Endothelial cell of umbilical vein (primary cell): ENCODE measurements at places on chromosomes 7 and 10. TPM values are rescaled to one million over a fixed set of nuclear protein-coding genes. Genes with fewer than 3 reads are reported as not detected.

GRCh38 chr10:31804352-31804810, 124.2 kb downstream of the ARHGAP12 start:
- no peak overlapping the region for H3K4me3 ChIP-seq
- H3K4me1 ChIP-seq, result peaks cover 4% of the 10 kb centered on the region
- no peaks in the 10 kb centered on the region for H3K27me3 ChIP-seq
- H3K36me3 ChIP-seq, result no peaks in the 10 kb centered on the region
- DNase-seq, result no peak
- H3K27ac ChIP-seq, result no peak overlapping the region

OLAH gene
- polyA plus RNA-seq, result 0.13 and 0.26 TPM in 2 replicates

GRCh38 chr7:131493581-131493980, 62.8 kb downstream of the PODXL start:
- H3K27me3 ChIP-seq, result no peaks in the 10 kb centered on the region
- H3K36me3 ChIP-seq, result no peaks in the 10 kb centered on the region
- no peaks in the 10 kb centered on the region for H3K4me1 ChIP-seq

AKR1C1 gene
- 1.5 and 1.6 TPM in 2 replicates for polyA plus RNA-seq

- H3K4me1 ChIP-seq, result no peaks in the 10 kb centered on the region
- H3K27me3 ChIP-seq, result no peaks in the 10 kb centered on the region
- H3K4me3 ChIP-seq, result no peak overlapping the region
- no peak overlapping the region for H3K27ac ChIP-seq
Measured at GRCh38 chr7:97858221-97858620, 14.0 kb downstream of the ASNS start.

DNA sequence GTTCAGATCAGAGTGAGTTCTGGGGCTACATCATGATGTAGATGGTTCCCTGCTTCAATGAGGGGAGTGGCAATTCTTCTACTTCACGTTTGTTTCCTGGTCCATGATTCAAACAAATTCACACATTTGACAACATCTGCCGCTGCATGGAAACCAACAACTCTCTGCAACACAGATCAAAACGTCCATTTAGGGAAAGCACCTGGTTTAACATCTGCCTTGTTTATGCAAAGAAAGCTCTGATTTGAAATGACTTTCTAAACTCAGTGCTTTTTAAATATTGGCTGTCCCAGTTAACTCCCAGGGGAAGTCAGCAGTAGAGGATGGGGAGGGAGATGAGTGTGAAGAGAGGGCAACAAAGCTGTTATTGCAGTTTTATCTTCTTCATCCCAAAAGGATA, 93.8 kb downstream of the GAD2 start:
- H3K4me1 ChIP-seq, result no peaks in the 10 kb centered on the region
- DNase-seq, result no peak
- no peak overlapping the region for H3K4me3 ChIP-seq
- H3K27me3 ChIP-seq, result no peaks in the 10 kb centered on the region
- no peaks in the 10 kb centered on the region for H3K36me3 ChIP-seq

DNA sequence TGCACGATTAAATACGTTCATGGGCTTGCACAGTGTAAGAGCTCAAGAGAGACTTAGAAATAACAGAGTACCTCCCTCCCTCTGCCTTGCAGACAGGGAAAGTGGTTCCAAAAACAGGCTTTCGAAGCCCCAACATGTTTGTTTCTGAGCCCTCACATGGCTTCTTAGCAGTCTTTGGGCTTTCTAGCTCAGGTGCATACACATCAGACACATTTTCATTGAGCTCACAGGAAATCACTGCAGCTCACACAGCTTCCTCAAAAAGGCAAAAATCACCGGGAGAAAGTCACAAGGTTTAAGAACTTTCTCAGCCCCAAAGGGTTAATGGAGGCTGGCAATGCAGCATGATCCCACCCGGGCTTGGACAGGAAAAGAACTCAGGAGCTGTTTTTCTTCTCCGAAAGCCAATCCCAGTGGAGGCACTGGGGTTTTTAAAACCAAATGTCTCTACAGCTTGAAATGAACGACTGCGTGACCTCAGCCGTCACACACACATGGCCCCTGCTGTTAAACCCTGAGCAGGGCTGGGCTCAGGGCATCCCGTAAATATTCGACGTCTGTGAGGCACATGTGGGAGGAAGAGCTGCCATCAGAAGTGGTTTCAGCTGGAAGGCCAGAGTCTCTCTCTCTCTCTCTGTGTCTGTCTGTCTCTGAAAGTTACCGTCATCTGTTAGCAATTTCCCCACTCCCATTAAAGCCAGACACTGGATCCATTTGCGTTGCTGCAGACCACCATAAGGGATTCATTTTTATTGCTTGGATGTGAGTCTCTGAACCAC, 69.7 kb downstream of the CALML3 start:
- no peak overlapping the region for H3K27ac ChIP-seq
- no peaks in the 10 kb centered on the region for H3K36me3 ChIP-seq
- DNase-seq, result peak; percentile 33
- H3K4me1 ChIP-seq, result peaks cover 36% of the 10 kb centered on the region

GRCh38 chr10:33487014-33487776, 152.7 kb upstream of the NRP1 start:
- no peaks in the 10 kb centered on the region for H3K36me3 ChIP-seq
- H3K4me3 ChIP-seq, result no peak overlapping the region
- H3K27ac ChIP-seq, result no peak overlapping the region
- H3K4me1 ChIP-seq, result no peaks in the 10 kb centered on the region
- no peaks in the 10 kb centered on the region for H3K27me3 ChIP-seq
- DNase-seq, result no peak

GRCh38 chr7:12594122-12594897, 23.8 kb downstream of the SCIN start:
- no peak overlapping the region for H3K4me3 ChIP-seq
- H3K4me1 ChIP-seq, result no peaks in the 10 kb centered on the region
- no peak overlapping the region for H3K27ac ChIP-seq
- no peaks in the 10 kb centered on the region for H3K36me3 ChIP-seq
- no peaks in the 10 kb centered on the region for H3K27me3 ChIP-seq

DNA sequence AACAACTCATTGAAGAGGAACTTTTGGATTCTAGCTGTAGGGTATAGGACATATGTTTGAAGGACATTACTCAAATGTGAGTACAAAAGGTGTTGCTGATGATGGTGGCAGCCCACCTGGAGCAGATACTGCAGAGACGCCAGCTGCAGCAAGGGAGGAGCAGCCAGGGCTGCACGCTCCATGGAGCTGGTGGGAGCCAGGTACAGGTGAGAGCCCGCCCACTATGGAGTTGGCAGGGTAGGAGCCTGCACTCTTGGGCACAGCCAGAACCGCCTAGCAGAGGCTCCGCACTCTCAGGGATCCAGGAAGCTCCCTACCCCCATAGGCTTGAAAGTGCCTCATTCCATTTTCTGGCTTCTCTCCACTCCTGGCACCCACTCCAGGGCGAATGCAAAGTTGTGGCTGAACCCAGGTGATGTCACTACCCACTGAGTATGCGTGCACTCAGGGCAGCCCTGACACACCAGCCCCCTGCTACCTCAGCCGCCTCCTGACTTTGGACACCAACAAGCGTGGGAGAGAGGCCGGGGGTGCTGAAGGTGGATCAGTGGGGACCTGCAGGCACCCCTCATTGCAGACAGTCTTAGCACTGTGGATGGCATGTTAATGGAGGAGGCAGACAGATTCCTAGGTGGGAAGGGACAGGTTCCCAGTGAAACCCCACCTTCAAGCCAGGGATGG, 761.1 kb downstream of the IPMK start:
- no peaks in the 10 kb centered on the region for H3K4me1 ChIP-seq
- H3K27me3 ChIP-seq, result no peaks in the 10 kb centered on the region
- no peak overlapping the region for H3K4me3 ChIP-seq
- no peak overlapping the region for H3K27ac ChIP-seq
- DNase-seq, result no peak

DNA sequence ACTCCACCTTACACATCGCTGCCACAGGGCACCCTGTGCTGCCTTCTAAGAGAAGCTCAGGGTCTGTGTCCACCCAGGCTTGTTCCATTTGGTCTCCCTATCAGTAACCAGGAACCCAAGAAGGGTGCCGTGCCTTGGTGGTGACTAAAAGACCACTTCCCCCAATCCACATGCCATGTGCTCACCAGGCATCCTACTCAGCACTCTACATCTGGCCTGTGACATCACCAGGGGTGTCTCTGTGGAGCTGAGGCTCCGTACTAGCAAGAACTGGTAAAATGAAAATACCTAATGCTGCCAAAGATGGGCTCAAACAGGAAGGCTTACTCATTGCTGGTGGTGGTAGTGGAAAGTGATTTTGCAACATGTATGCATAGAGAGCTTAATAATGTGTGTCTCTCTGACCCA, 19.0 kb upstream of the C10orf71 start:
- no peak overlapping the region for H3K27ac ChIP-seq
- H3K4me3 ChIP-seq, result no peak overlapping the region
- peak; percentile 2 for DNase-seq

DNA sequence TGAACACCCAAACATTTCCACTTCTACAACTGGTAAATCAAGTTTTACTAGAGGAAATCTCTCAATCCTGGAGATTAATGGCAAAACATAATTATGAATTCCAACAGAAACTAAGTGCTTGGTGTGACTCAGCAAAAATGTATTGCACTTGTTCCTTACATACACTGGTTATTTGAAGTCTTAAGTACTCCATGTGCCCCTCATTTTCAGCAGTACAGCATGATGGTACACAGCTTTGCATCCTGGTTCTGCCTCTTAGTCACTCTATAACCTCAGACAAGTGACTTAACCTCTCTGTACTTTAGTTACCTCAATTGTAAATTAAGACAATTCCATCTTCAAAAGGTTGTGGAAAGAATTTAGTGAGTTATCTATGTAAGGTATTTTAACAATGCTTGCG, 12.9 kb downstream of the SLC16A12 start:
- no peaks in the 10 kb centered on the region for H3K4me1 ChIP-seq
- H3K27ac ChIP-seq, result no peak overlapping the region
- no peaks in the 10 kb centered on the region for H3K36me3 ChIP-seq
- peak; percentile 26 for DNase-seq
- H3K27me3 ChIP-seq, result no peaks in the 10 kb centered on the region

DNA sequence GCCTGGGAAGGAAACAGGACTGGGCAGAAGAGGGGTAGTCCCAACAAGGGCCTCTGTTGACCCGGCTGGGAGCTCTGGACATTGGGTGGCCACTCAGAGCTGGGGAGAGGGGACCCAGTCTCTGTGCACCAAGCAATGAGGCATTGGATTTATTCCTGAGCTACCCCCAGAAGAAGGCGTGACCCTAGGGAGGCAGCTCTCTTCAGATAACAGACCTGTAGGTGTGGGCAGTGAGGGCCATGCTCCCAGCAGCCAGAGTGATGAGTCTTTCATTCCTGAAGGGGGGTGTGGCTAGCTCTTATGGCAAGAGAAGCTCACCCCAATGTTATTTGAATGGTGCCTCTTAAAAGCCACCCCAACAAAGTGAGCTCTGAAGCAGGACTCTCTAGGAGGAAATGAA, 20.4 kb downstream of the TEX36 start:
- H3K27ac ChIP-seq, result no peak overlapping the region
- H3K4me3 ChIP-seq, result no peak overlapping the region
- no peak for DNase-seq
- no peaks in the 10 kb centered on the region for H3K36me3 ChIP-seq
- H3K27me3 ChIP-seq, result no peaks in the 10 kb centered on the region

DNA sequence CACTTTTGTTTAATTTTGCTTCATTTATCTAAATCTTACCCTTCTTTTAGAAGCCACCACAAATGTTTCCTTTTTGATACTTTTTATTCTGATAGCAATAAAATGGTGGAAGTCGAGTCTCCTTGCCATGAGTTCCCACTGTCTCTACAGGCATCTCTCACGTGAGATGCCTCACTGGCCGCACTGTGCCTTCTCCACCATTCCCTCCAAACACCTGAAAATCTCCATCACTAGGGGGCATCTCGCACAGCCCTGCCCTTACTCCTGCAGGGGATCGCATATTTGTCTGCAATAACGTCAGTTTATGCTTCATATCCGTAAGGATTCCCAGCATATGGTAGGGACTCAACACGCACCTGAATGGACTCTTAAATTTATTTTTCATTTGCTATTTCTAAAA, 56.3 kb upstream of the NCAPG2 start:
- H3K27me3 ChIP-seq, result no peaks in the 10 kb centered on the region
- H3K36me3 ChIP-seq, result peaks cover 22% of the 10 kb centered on the region

HOXA4 gene
- polyA plus RNA-seq, result 4.9 and 5.8 TPM in 2 replicates

DNA sequence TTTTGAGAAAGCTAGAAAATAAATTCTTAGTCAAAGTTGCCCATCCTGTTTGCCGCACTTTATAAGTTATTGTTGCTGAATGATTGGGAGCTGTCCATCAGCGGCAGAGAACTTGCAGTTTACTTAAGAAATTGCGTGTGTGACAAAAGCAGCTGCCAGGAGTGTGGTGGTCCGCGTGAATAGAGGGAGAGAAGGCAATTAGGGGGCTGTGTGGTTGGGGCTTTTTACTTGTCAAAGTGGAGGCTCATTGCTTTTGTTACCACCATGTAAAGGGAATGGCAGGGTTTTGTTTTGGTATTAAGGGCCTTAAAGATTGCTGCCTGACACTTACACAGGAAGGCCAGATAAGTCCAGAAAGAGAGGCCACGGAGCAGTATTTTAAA, 177.8 kb downstream of the TCF7L2 start:
- H3K27me3 ChIP-seq, result no peaks in the 10 kb centered on the region
- no peaks in the 10 kb centered on the region for H3K36me3 ChIP-seq
- DNase-seq, result no peak
- no peak overlapping the region for H3K4me3 ChIP-seq
- peaks cover 4% of the 10 kb centered on the region for H3K4me1 ChIP-seq

- no peaks in the 10 kb centered on the region for H3K36me3 ChIP-seq
- no peaks in the 10 kb centered on the region for H3K27me3 ChIP-seq
- DNase-seq, result no peak
- no peaks in the 10 kb centered on the region for H3K4me1 ChIP-seq
Measured at GRCh38 chr10:129999140-129999539, 35.1 kb upstream of the EBF3 start.

DNA sequence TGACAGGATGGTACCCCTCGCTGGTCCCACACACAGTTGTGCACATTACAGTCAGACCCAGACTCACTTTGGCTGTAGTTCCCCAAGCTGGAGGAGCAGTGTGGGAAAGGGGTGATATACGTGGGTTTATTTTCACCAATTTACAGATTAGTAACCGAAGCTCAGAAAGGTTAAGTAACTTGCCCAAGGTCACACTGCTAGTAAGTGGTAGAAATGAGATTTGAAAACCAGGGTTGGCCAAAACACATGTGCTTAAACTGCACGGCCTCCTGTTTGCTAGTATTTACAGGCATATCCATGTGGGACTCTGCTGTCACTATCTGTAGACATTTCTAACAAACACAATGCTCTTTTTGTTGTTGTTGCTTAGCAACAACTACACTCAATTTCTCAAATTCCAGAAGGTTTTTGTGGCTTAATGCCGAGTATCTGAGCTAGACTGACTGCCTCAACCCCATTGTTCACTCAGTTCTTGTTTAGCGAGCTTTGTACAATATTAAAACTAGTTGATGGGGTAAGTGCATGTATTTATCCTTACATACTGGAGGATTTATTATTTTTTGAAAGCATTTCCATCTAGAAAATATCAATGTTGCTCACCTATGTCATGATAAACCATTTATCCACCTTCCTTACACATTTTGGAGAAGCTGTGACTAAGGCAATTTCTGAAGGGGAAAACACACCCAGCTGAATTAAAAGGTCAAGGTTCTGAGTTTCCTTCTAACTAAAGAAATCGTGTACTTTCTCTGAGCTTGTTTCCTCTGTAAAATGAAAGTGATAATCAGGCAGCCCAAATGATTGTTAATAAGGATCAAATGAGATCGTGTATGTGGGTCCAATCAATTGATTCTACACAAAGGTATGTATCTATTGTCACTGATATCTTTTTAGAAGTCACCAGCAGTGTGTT, 5.3 kb upstream of the TMEM139 start:
- peak; percentile 83 for DNase-seq
- H3K27ac ChIP-seq, result peak overlapping the region; percentile 34
- H3K27me3 ChIP-seq, result no peaks in the 10 kb centered on the region
- H3K4me1 ChIP-seq, result peaks cover 7% of the 10 kb centered on the region
- H3K4me3 ChIP-seq, result no peak overlapping the region

SHH gene
- not detected in 2 replicates for polyA plus RNA-seq
